ENCODE measurements at places on chromosomes 12 and 14.
A peak's percentile ranks its signal among the peaks of the same experiment; 100 is the strongest.

DNA sequence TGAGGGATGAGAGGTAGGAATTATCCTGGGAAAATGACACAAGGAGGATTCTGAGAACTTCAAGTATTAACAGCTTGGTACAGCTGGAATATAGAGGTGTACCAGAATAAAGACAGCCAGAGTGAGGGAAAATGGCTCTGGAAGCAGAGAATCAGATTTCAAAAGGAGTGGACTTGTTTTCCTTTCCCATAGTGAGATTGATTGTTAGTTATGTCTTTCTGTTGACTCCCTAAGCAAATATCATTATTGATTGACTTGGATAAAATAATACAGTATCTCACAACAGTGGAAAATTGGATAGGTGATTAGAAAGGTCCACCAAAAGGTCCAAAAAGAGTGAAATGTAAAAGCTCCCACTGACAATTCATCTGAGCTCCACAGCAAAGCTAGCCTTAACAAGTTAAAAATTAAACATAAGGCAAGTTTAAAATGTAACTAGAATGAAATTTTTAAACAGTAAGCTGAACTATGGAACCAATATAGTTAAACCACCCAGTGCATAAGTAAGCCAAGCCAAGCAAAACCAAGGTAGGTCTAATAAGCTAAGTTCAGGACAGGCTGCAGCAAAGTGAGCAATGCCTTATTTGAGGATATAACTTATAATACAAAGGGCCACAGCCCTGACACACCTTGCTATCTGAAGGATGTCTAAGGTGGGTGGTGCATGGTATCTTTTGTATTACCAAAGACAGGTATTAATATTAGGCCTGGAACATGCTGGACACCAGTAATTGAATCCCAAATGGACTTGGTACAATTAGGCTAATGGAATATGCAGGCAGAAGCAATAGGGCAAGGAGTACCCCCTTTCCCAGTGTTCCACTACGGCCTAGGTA, 21.8 kb downstream of the ENTPD5 start:
- DNase-seq = no peak

GRCh38 chr14:55279384-55279783, 8.2 kb downstream of the FBXO34 start:
- DNase-seq = no peak

- no peak for DNase-seq
These were observed 7.6 kb downstream of the AICDA start for GRCh38 chr12:8605057-8605456.

DNA sequence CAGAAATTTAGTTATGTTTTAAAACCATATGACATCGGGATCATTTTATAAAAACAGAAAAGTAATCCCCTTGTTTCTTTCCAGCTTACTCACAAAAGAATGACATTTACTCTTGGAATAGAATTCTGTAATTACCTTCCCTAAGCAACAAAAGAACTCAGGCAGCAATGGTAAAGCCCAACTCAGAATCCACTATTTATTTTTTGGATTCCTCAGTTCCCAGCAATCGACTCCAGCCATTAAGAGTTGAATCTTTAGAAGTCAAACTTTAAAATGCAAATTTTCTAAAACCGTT, 65.9 kb downstream of the FOXN3 start:
- no peak for DNase-seq

DNA sequence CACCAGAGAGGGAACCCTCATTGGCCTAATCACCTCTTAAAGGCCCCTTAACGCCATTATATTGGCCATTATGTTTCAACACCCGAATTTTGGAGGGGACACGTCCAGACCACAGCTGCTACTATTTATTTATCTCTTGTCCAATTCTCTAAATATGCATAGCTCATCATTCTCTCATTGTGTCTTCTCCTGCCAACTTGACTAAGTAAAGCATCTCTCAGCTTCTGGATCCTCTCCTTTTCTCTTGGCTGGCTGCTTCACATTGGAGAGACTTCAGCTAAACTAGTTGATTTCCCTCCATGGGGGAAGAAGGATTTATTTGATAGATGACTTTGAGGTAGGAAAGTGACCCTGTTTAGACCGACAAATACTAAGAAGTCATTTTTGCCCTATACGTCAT, 120.4 kb upstream of the KRR1 start:
- no peak for DNase-seq

DNA sequence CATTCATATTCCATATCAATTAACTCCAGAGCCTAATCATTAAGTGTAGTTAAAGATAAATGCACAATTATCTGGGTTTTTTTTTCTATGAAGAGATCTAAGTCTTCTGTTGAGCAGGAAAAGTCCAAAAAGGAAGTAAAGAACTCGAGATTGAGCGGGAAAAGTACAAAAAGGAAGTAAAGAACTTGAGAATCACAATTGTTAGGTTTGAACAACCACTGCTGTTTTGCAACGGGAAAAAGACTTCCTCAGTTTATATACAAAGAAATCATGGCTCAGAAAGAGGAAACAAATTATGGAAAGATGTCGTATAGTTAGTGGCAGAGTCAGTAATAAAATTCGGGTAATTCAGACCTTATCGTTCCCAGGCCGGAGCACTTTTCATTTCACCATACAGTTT, 63.3 kb downstream of the PPP1R12A start:
- peak; percentile 56 for DNase-seq

Data from AML-193 (cell line).